ENCODE measurements at places on chromosomes 7 and 10. TPM values are rescaled to one million over a fixed set of nuclear protein-coding genes. Genes with fewer than 3 reads are reported as not detected.

DNA sequence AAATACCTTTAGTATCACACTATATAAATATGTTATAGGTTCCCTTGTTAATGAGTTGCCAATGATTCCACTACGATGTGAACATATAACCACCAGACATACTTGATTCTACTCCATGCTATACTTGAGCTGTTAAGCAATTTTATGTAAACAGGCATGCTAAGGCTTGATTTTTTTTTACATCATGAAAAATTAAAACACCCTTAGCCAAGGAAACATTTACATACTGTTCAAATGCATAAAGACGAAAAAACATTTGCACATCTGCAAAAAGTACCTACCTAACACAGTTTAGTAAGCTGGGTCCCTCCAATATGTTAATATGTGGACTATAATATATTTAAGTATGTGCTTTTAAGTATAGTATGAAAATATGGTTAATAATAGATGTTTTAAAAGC is 9.0 kb upstream of the CABCOCO1 start:
- no peak for DNase-seq

- DNase-seq: no peak
Measured at GRCh38 chr7:130708766-130709165, 22.4 kb upstream of the TSGA13 start.

DNA sequence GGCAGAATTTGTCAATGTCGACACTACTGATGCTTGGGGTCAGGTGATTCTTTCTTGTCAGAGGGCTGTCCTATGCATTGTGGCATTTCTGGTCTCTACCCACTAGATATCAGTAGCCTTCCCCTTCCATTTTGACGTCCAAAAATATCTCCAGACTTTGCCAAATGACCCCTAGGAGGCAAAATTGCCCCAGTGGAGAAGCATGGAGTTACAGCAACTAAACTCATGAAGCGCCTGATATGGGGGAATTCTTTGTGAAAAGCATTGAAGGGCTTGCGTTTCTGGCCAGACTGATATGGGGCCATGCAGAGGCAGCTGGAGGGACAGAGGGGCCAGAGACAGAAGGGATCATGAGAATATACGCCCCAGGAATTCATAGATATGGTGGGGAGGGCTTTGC is 43.6 kb downstream of the ADRB1 start:
- no peak for DNase-seq

GRCh38 chr10:99983280-99983988 is 26.3 kb downstream of the DNMBP start:
- DNase-seq: peak; percentile 94

DNA sequence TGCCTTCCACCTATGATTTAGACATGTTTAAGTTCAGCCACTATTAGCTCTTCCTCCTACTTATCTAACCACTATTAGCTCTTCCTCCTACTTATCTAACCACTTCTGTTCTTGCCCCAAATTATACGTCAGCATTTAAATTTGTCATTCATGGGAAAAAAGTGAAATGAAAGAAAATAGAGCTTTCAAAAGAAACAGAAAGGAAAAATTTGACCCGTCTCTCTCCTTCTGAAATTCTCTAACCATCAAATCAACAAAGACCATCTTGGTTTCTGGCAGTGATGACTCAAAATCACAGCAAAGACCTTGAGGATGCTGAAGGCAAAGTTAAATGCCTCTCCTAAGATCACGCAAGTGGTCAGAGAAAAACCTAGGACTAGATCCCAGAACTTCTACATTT is 2.6 kb downstream of the LIPA start:
- DNase-seq: no peak

SCART1 gene
- total RNA-seq: 1.6 TPM

SLC13A4 gene
- total RNA-seq: 3.3 TPM
